OCI-LY7 (cell line): ENCODE measurements at places on chromosomes 1 and 21.

DNA sequence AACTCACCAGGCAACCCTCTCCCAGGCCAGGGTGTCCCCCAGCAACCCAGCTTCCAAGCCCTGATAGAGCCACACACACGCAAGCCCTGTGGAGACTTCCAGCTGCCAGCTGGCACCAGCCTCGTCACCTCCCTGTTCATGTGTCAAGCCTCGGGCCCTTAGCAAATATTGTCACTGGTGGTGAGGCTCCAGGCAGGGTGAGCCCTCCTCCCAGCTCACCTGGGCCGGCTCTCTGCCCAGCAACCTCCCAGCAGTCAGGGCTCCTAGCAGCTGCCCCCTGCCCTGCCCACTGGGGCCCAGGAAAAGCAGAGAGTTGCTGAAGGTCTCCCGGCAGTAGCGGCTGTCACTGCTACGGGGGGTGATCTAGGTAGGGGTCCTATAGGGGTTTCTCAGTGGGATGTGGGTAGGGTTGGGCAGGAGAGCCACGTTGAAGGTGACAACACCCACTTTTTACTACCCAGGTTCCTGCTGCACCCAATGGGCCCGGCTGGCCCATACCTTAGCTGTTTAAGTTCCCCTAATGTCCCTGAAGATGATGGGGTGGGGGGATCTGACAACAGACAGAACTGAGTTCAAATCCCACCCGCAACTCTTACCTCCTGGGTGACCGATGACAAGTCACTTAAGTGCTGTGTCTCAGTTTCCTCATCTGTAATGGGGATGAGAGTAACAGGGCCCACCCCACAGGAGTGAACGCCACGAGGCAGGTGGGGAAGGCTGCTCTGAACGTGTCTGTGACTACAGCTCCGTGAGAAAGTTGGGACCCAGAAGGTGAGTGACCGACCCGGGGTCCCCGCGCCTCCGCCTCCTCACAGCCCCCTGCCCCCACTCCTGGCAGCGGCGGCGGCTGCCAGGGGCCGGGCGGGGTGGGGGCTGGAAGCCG, 678 bp downstream of the TTC39A start:
- no peak for DNase-seq

DNA sequence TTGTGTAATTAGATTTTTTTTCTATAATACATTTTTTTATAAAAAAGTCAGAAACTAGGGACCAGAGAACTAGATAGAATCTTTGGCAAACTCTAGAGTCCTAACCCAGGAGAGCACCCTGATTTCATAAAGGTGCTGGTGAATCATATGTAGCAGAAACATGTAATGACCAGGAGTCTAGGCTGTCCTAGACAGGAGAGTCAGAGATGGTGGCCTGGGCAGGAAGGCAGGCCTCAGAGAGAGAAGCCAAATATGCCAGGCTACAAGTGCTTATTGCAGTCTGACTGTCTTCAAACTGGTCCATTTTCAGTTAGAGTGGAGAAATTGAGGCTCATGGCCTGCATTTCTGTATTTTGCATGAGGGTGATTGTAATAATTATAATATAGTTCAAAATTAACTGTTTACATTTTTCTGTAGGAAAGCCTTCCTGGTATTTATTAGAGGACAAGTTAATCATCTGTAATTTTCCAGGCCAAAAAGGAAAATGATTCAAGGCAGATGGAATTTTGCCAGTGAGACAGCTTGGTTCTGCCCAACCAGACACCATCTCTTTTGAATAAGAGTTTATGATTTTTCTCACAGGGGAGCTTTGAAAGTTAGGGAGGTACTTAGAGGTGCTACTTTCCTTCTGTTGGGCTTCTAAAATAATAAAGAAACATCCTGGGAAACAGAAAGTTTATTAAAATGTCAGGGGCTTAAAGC, 129.8 kb downstream of the S1PR1 start:
- DNase-seq = no peak

DNA sequence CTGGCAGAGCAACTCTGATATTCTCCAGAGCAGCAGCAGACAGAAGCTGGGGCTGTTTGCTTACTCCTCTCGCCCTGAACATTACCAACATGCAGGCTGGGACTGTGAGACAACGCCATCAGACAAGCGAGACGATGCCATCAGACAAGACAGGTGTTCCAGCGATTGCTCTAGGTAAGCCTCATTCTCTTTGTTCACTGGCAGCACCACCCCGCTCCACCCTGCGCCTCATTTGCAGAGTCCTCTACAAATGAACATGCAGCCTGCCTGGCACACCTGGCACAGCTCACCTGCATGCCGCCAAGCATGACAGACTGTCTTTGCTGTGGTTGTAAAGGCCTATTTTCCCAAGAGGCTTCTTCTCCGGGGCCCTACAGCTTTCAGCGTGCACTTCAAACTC, 346.2 kb downstream of the SMYD3 start:
- DNase-seq = no peak

DNA sequence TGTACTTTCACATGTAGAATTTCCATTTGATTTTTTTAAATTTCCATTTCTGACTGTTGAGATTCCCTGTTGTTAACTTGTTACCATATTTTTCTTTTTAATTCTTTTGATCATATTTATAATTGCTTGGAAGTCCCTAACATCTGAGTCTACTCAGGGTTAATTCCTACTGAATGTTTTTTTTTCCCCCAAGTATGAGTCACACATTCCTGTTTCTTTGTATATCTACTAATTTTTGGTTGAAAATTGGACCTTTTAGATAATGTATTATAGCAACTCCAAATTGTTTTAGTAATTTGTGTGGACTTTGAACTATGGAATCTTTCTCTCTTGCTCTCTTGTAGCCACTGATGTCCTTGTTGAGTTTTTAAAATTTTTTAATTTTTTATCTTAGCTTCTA, 54.6 kb downstream of the STXBP3 start:
- no peak for DNase-seq

- DNase-seq = no peak
Observed at GRCh38 chr1:25990251-25990650, 7.6 kb downstream of the PAFAH2 start.

DNA sequence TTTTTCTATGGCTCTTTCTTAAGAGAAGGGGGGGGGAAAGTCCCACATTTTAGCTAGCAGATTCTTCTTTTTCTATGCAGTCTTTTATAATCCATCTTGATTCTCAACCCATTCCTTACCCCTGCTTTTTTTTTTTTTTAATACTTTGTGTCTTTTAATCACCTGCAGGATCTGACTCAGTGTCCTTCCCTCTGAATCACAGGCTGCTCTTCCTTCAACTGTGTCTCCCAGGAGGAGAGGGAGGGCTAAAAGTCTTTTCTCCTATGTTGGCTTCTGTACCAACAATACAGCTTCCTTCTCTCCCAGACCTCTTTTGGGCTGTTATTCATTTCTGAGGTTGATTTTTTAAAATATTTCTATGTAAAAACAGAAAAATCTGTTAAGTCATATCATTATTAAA, 686.2 kb downstream of the ADGRL2 start:
- DNase-seq = no peak

DNA sequence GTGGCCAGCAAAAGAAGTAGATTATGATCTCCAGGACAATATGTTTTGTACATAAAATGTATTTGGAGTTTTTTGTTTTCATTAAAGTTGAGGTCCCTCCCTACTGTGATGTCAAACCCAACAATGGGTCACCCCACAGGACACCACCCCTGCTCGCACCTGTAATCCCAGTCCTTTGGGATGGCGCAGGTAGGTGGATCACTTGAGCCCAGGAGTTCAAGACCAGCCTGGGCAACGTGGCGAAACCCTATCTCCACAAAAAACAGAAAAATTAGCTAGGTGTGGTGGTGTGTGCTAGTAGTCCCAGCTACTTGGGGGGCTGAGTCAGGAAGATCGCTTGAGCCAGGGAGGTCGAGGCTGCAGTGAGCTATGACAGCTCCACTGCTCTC, 9.0 kb downstream of the ZBTB17 start:
- no peak for DNase-seq

GRCh38 chr1:205936311-205936710, 6.9 kb downstream of the SLC26A9 start:
- DNase-seq = no peak

DNA sequence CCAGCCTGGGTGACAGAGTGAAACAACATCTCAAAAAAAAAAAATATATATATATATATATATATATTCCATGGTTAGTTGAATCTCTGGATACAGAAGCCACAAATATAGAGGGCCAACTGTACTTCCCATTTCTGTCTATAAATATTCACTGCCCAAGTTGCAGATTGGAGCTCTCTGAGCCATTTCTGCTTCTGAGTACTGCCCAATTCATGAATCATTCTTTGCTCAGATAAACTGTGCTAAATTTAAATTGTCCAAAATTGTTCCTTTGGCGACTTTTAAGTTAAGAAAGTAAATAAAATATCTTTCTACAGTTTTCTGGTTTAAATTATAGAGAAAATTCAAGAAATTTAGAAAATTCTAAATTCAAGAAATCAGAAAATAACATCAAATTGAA, 23.2 kb upstream of the C1orf146 start:
- no peak for DNase-seq

DNA sequence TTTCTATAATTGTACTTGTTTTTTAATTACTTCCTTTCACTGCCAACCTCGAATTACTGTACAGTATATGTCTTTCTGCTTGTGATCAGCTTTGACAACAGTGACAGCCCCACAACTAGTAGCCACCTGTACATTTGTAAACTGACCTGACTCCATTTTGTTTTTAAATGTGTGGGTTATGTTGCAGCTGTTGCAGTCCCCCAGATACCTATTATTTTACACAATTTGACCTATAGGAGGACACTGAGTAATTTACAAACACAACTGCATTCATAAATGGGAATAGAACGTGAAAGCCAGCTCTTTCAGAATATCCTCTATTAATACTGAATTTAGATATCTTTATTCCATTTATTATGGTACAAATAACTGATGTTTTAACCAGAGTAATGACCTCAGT, 2.5 kb upstream of the VAMP3 start:
- DNase-seq = no peak

DNA sequence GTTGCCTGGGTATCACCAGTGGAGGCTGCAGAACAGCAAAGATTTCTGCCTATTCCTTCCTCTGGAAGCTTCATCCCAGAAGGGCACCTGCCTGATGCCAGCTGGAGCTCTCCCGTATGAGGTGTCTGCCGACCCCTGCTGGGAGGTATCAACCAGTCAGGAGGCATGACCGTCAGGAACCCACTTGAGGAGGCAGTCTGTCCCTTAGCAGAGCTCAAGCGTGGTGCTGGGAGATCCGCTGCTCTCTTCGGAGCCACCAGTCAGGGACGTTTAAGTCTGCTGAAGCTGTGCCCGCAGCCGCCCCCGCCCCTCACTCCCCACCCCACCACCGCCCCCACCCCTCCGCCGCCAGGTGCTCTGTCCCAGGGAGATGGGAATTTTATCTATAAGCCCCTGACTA, 23.1 kb upstream of the HFM1 start:
- DNase-seq = no peak

DNA sequence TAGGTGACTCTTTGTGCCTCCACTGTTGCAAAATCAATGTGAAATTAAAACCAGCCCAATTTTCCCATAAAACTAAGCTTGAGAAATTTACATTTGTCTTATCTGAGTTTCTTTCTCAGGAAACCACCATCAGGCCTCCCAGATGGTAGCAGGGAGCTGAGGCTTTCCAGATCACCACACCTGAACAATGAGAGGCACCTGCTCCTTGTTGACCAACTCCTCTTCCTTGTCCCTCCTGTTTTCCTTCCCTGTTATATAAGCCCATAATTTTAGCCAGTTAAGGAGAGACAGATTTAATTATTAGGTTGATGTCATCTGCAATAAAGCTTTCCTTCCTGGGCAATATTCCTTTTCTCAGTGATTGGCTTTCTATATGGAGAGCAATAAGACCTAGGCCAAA, 32.0 kb upstream of the C1orf185 start:
- no peak for DNase-seq
